ENCODE measurements at places on chromosomes 4 and X. TPM values are rescaled to one million over a fixed set of nuclear protein-coding genes. Genes with fewer than 3 reads are reported as not detected.

Gene CRMP1
- total RNA-seq, result 5.7 TPM

Gene GAB1
- 36.0 TPM for total RNA-seq

Gene NFKB1
- total RNA-seq, result 18.8 TPM

Gene NKRF
- 3.1 TPM for total RNA-seq
